CD4-positive, alpha-beta T cell (primary cell): ENCODE measurements at places on chromosomes 7 and 10.

- no peak for DNase-seq
Observed at GRCh38 chr7:77393261-77393660, 22.9 kb downstream of the GSAP start.

- DNase-seq, result no peak
Observed at GRCh38 chr10:69895759-69896158, 94.1 kb downstream of the COL13A1 start.

DNA sequence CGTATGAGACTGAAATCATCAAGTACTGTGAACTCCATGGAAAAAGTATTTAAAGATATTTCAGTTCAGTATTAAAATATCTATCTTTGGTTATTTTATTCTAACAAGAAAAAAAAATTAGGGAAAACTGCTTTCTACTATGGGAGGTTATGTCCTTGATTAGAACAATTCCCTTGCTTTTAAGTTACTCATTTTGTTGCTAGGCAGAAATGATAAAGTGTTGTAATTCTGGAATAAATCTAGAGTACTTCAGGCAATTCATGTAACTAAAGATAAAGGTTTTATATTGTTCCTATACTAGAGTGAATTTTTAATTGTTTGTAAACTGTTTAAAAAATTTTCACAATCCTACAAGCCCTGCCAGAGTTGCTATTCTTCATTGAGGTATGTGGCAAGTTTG, 92.0 kb downstream of the BBS9 start:
- no peak for DNase-seq

- no peak for DNase-seq
Observed at GRCh38 chr7:151289891-151290290, 41.4 kb upstream of the SMARCD3 start.

DNA sequence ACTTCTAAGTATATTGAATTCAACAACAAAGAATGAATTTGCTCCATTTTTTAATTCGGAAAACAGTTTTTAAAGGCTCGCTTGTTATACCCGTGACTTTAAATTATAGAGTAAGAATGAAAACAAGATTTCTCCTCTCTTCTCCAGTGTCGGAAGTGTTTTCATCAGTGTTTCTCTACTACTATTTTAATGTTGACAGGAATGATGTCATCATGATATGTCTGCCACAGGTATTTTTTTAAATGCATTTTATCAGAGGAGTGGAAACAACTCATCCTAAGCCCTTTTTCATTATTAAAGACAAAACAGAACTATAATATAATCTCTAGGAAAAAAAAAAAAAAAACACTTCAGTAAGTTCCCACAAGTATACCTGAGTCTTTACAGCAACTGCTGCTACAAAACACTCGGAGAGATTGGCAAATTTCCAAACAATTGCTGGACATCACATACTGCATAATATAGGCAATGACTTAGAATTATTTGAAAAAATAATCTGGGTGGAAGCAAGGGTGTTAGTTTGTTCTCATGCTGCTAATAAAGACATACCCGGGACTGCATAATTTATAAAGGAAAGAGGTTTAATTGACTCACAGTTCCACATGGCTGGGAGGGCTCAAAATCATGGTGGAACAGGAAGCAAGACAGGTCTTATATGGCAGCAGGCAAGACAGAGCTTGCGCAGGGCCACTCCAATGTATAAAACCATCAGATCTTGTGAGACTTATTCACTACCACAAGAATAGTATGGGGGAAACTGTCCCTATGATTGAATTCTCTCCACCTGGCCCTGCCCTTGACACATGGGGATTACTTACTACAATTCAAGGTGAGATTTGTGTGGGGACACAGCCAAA, 4.8 kb upstream of the RNF32 start:
- no peak for DNase-seq

DNA sequence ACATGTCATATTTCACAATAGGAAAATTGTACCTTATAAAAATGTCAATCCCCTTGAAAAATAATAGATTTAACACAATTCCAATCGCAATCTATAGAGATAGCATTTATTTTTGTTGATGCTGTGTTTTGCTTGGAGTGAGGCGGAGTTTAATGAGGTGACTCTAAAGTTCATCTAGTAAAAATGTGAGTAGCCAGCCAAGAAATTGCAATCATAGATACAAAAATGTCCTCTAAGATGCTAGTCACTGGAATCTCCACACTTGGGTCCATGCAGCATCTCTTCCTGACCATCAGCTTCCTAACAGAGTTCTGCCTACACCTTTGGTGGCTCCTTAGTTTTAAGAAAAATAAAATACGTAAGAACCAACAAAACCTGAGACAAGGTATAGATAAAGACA, 44.9 kb downstream of the GLI3 start:
- no peak for DNase-seq
